ENCODE measurements at places on chromosomes 7 and 10.

GRCh38 chr7:77326131-77326530 is 90.0 kb downstream of the GSAP start:
- no peak for DNase-seq

DNA sequence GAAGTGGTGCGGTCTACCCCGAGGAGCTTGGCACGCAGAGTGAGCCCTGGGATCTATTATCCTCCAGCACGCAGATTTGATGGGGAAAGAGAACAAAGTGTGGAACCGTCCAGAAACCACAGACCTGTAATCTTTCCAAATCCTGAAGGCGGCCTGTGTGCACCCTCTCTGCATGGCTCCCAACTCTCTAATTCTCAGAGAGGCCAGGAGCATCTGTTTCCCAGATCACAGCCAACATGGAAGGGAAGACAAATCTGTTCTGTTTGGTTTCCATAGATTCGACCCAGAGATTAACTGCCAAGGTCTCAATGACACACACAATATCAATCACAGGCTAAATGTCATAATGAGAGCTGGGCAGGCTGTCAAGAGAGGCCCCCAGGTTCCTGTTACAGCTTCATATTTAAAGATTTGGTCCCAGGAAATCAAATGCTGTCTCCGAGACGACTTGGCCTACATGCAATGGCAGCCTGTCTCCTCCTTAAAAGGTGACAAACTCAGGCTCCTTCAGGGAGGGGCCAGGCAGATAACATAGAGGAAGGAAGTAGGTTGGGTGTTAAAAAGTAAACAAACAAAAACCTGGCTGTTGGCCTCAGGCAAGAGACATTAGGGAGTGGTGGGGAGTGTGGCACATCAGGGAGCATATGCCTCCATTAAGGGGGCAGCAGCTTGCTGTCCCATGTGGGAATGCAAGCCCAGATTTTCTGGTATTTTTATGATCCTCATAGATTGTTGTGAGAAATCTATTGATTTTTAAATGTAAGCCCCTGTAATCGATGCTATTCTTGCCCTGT is 48.8 kb upstream of the SAMD8 start:
- DNase-seq = peak; percentile 82

DNA sequence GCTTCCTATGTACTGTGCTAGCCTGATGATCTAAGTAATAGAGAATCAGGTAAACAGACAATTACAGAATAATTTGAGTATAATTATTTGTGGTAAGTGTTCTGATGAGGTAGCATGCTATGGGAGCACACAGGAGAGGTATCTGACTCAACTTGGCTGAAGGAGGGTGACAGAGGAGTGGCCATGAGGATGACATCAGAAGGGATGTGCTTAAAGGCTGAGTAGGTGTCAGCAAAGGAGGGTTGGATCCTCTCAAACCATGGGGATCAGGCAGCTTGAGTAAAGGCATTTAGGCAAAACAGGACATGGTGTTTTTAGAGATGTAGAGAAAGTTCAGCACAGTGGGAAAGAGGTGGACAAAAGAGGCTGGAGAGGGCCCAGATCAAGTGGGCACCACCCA is 29.0 kb downstream of the KLHDC10 start:
- no peak for DNase-seq

DNA sequence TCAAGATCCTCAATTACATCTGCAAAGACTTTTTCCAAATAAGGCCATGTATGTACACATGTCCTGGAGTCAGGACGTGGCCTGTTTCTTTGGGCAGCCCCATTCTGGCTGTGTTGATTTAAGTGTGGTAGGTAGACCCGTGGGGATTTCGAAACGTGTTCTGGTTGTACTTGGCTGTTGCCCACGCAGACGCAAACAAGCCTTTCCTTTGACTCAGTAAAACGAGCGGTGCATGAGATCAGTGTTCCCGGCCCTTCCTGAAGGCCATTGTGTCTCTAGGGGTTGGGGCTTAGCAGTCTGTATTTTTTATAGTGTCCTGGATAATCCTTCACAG is 64.8 kb upstream of the DNAJB6 start:
- no peak for DNase-seq

DNA sequence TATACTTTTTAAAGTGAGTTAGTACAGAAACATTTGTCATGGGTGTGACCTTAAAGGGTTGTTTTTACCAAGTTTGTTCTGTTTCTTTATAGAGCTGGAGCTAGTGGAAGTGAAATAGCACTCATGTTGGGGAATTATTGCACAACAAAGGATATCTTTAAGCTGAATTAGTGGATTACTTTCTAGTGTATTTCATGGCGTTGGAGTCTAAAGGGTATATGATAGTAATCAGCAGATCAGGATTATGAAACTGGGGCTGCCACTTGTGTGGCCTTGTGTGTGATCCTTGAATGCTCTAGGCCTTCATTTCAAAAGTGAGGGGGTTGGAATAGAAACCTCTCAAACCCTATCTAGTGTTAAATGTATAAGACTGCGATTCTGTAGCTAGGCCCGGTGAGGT is 123.6 kb downstream of the LYZL1 start:
- DNase-seq = no peak

GRCh38 chr7:71237945-71238344 is 106.0 kb downstream of the GALNT17 start:
- DNase-seq = no peak
